ENCODE measurements at places on chromosomes 3 and 15. TPM values are rescaled to one million over a fixed set of nuclear protein-coding genes. Genes with fewer than 3 reads are reported as not detected.

GRCh38 chr3:127589600-127590281, 792 bp downstream of the TPRA1 start:
- DNase-seq, result peak; percentile 7
- H3K27me3 ChIP-seq, result no peaks in the 10 kb centered on the region
- H3K4me3 ChIP-seq, result peak overlapping the region; percentile 97
- peaks cover 38% of the 10 kb centered on the region for H3K4me1 ChIP-seq
- H3K36me3 ChIP-seq, result no peaks in the 10 kb centered on the region

GRCh38 chr15:60009124-60009960, 5.2 kb downstream of the FOXB1 start:
- H3K4me3 ChIP-seq, result no peak overlapping the region
- no peak overlapping the region for H3K27ac ChIP-seq
- H3K4me1 ChIP-seq, result peaks cover 29% of the 10 kb centered on the region

The TRPM1 gene
- polyA plus RNA-seq, result not detected

- no peaks in the 10 kb centered on the region for H3K36me3 ChIP-seq
- peaks cover 87% of the 10 kb centered on the region for H3K27me3 ChIP-seq
- DNase-seq, result peak; percentile 24
- H3K4me3 ChIP-seq, result peak overlapping the region; percentile 51
- H3K4me1 ChIP-seq, result peaks cover 21% of the 10 kb centered on the region
- no peak overlapping the region for H3K27ac ChIP-seq
Measured at GRCh38 chr15:59997070-59997701, 6.9 kb upstream of the FOXB1 start.

The CFAP92 gene
- not detected for polyA plus RNA-seq

GRCh38 chr3:147640781-147641180, 231.6 kb downstream of the ZIC1 start:
- no peaks in the 10 kb centered on the region for H3K36me3 ChIP-seq
- H3K27ac ChIP-seq, result no peak overlapping the region
- no peaks in the 10 kb centered on the region for H3K4me1 ChIP-seq
- H3K27me3 ChIP-seq, result no peaks in the 10 kb centered on the region

DNA sequence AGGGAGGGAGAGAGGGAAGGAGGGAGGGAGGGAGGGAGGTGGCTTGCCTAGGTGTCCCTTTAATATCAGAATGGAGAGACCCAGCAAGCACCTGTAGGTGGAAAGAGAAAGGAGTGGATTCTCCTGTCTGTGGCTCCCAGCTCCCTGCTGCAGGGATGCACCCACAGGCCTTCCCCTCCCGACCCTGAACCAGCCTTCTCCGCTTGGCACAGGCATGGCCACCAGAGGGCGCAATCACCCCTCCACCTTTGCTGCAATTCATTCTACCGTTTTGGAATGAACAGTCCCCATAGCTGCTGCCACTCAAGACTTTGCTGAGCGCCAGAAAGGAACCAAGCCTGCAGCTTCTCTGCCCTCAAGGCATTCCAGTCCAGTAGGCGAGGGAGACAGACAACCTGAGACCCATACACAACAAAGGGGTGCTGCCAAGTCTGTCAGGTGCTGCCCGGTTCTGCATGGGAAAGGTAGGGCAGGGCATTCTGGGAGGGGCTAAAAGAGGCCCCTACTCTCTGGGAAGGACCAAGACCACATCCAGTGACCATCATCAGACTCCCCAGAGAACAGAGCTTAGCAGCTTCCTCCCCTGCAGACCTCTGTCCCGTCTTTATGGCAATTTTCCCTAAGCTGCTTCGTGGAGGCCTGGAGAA, 4.9 kb downstream of the TLR9 start:
- peak; percentile 76 for DNase-seq
- H3K27me3 ChIP-seq, result no peaks in the 10 kb centered on the region
- peak overlapping the region; percentile 40 for H3K27ac ChIP-seq

The ITPKA gene
- not detected for polyA plus RNA-seq

GRCh38 chr3:70273492-70273891, 38.9 kb downstream of the MDFIC2 start:
- H3K27ac ChIP-seq, result no peak overlapping the region
- H3K36me3 ChIP-seq, result no peaks in the 10 kb centered on the region

GRCh38 chr3:160390565-160391138, 8.4 kb downstream of the IFT80 start:
- H3K4me3 ChIP-seq, result no peak overlapping the region
- H3K27ac ChIP-seq, result no peak overlapping the region
- H3K27me3 ChIP-seq, result peaks cover 2% of the 10 kb centered on the region
- no peak for DNase-seq

The RPUSD2 gene
- 21.2 TPM for polyA plus RNA-seq

GRCh38 chr3:11053926-11054503, 61.5 kb downstream of the SLC6A1 start:
- H3K27ac ChIP-seq, result no peak overlapping the region
- no peaks in the 10 kb centered on the region for H3K4me1 ChIP-seq
- peaks cover 6% of the 10 kb centered on the region for H3K27me3 ChIP-seq
- no peak overlapping the region for H3K4me3 ChIP-seq

DNA sequence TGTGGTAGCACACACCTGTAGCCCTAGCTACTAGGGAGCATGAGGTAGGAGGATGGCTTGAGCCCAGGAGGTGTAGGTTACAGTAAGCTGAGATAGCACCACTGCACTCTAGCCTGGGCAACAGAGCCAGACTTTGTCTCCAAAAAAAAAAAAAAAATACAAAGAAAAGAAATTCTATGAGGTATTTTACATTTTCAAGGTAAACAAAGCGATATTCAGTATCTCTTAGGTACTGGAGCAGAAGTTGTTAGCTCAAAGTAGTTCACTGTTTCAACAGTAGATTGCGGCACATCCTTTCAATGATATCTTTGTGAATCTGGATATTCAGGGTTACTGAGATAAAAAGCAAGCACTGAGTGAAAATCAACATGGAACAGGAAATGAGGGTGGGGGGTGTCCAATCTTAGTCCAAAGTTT, 318.5 kb downstream of the ZNF621 start:
- no peak for DNase-seq
- H3K27me3 ChIP-seq, result no peaks in the 10 kb centered on the region
- H3K4me3 ChIP-seq, result no peak overlapping the region
- no peaks in the 10 kb centered on the region for H3K4me1 ChIP-seq
- no peak overlapping the region for H3K27ac ChIP-seq
- H3K36me3 ChIP-seq, result no peaks in the 10 kb centered on the region

- peaks cover 4% of the 10 kb centered on the region for H3K27me3 ChIP-seq
- H3K27ac ChIP-seq, result peak overlapping the region; percentile 88
- peaks cover 23% of the 10 kb centered on the region for H3K36me3 ChIP-seq
- peak overlapping the region; percentile 81 for H3K4me3 ChIP-seq
- peaks cover 76% of the 10 kb centered on the region for H3K4me1 ChIP-seq
Measured at GRCh38 chr3:48931944-48932580, 13.4 kb downstream of the ARIH2 start.

DNA sequence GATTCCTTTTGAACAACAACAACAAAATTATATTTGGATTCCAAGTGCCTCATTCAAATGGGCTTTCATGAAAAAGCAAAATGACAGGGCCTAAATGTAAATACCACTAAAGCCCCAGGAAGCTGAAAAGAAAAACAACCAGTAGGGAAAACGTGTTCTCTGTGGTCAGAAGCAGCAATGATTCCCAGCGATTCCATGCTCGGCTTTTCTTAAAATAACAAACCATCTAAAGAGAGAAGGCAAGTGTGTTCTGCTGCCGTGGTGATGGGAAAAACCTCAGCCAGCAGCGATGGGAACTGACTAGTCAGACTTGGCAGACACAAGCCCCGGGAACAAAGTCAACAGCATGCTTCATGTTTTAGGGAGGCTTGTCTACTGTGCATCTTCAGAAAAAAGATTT, 153.6 kb downstream of the TNIK start:
- no peak for DNase-seq
- H3K27ac ChIP-seq, result no peak overlapping the region
- H3K27me3 ChIP-seq, result peaks cover 6% of the 10 kb centered on the region
- H3K4me1 ChIP-seq, result peaks cover 74% of the 10 kb centered on the region

DNA sequence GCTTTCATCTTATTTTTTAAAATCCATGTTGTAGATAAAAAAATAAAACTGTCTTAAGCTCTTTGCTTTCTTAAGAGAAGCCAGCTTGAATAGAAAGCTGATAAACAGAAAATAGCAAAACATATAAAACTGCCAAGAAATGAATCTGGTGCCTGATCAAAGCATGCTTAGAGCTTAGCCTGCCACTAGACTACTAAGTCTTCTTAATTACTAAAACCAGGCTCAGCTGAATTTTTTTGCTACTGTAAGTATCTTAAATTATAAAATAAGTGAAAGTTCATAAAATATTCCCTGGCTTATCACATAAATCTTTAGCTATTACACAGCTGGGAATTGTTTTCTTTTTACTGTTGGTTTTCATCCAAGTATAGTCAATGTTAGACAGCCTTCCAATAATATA, 803.9 kb downstream of the DIPK2A start:
- no peaks in the 10 kb centered on the region for H3K36me3 ChIP-seq
- no peak for DNase-seq
- no peaks in the 10 kb centered on the region for H3K4me1 ChIP-seq
- no peak overlapping the region for H3K4me3 ChIP-seq

- H3K36me3 ChIP-seq, result no peaks in the 10 kb centered on the region
- no peak overlapping the region for H3K27ac ChIP-seq
- no peak overlapping the region for H3K4me3 ChIP-seq
- H3K4me1 ChIP-seq, result no peaks in the 10 kb centered on the region
- no peaks in the 10 kb centered on the region for H3K27me3 ChIP-seq
Measured at GRCh38 chr3:97010881-97011657, 196.7 kb downstream of the EPHA6 start.

- peak overlapping the region; percentile 96 for H3K4me3 ChIP-seq
- H3K4me1 ChIP-seq, result peaks cover 47% of the 10 kb centered on the region
- H3K36me3 ChIP-seq, result peaks cover 6% of the 10 kb centered on the region
- H3K27me3 ChIP-seq, result peaks cover 10% of the 10 kb centered on the region
Measured at GRCh38 chr3:160566499-160566898, 1.1 kb upstream of the KPNA4 start.

The CASR gene
- not detected for polyA plus RNA-seq

The DAZL gene
- polyA plus RNA-seq, result not detected

- H3K4me1 ChIP-seq, result no peaks in the 10 kb centered on the region
- no peaks in the 10 kb centered on the region for H3K27me3 ChIP-seq
- no peak for DNase-seq
- peaks cover 37% of the 10 kb centered on the region for H3K36me3 ChIP-seq
- H3K27ac ChIP-seq, result no peak overlapping the region
Measured at GRCh38 chr15:65576664-65577063, 34.3 kb downstream of the INTS14 start.

- DNase-seq, result no peak
- H3K27ac ChIP-seq, result no peak overlapping the region
- no peaks in the 10 kb centered on the region for H3K4me1 ChIP-seq
- no peaks in the 10 kb centered on the region for H3K27me3 ChIP-seq
- no peak overlapping the region for H3K4me3 ChIP-seq
Measured at GRCh38 chr3:150132101-150132749, 161.5 kb upstream of the PFN2 start.

- no peak for DNase-seq
- no peaks in the 10 kb centered on the region for H3K36me3 ChIP-seq
- H3K4me3 ChIP-seq, result no peak overlapping the region
Measured at GRCh38 chr3:2861920-2862319, 248.3 kb downstream of the IL5RA start.

GRCh38 chr3:124078953-124079911, 87.3 kb upstream of the ROPN1 start:
- no peaks in the 10 kb centered on the region for H3K36me3 ChIP-seq
- H3K27me3 ChIP-seq, result peaks cover 7% of the 10 kb centered on the region
- H3K27ac ChIP-seq, result no peak overlapping the region
- peak; percentile 1 for DNase-seq

- DNase-seq, result no peak
- peaks cover 17% of the 10 kb centered on the region for H3K36me3 ChIP-seq
- H3K4me3 ChIP-seq, result no peak overlapping the region
Measured at GRCh38 chr15:76936671-76937070, 5.1 kb downstream of the RCN2 start.

- H3K27ac ChIP-seq, result no peak overlapping the region
- DNase-seq, result no peak
- H3K4me1 ChIP-seq, result no peaks in the 10 kb centered on the region
- no peaks in the 10 kb centered on the region for H3K27me3 ChIP-seq
- H3K4me3 ChIP-seq, result no peak overlapping the region
Measured at GRCh38 chr3:98972155-98972554, 70.7 kb upstream of the DCBLD2 start.

DNA sequence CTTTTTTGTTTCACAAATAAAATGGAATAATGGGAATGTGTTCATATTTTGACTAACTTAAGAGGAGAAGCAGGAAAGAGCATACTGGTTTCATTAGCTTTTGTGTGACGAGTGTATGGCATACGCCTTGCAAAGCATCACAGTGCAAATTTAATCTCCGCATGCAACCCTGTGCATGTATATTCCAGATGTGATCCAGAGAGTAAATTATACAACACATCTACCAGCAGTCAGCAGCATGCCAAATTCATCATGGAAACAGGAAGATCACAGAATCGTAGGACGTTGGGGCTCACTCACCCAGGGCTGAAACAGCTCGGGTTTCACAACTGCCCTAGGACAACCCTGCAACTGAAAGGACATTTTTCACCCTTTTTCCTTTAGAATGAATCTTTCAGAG, 53.4 kb downstream of the ADAMTS9 start:
- H3K27ac ChIP-seq, result no peak overlapping the region
- peaks cover 2% of the 10 kb centered on the region for H3K27me3 ChIP-seq
- no peak for DNase-seq
- H3K36me3 ChIP-seq, result no peaks in the 10 kb centered on the region
- H3K4me1 ChIP-seq, result no peaks in the 10 kb centered on the region
- H3K4me3 ChIP-seq, result no peak overlapping the region

DNA sequence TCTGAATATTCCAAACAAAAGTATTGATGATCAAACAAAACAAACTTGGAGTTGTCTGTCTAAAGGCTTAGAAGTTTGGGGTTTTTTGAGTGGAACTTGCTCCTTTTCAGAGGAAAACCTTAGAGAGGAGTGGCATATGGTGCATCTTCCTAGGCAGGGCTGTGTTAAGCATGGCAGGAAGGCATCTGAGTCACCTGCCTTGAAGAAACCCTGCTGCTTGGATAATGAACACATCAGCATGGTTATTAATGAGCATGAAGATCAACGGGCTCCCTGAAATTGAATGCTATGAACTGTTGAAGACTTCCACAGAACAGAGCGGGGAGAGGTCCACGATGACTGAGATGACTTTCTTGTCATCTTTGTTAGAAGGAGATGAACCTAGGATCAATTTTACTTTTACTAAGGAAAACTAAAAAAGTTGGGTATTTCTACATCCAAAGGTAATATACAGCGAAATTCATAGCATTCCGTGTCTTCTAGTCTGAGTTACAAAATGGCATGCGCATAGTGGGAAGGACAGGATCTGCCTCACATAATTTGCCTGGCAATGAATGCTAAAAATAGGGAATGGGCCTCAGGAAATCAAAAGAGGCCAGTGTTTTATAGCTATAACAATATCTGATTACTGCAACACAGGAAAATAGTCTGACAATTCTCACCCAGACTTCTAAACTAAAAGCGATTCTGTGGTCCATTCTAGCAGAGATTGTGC, 11.6 kb upstream of the TMED3 start:
- H3K36me3 ChIP-seq, result no peaks in the 10 kb centered on the region
- H3K4me3 ChIP-seq, result no peak overlapping the region
- no peak for DNase-seq
- H3K27me3 ChIP-seq, result peaks cover 3% of the 10 kb centered on the region
- no peak overlapping the region for H3K27ac ChIP-seq
- H3K4me1 ChIP-seq, result no peaks in the 10 kb centered on the region

The P2RY14 gene
- 1.5 TPM for polyA plus RNA-seq

GRCh38 chr3:113736548-113737089, 9.4 kb downstream of the NAA50 start:
- DNase-seq, result peak; percentile 66
- no peaks in the 10 kb centered on the region for H3K36me3 ChIP-seq
- H3K4me1 ChIP-seq, result peaks cover 31% of the 10 kb centered on the region
- peak overlapping the region; percentile 88 for H3K27ac ChIP-seq
- no peaks in the 10 kb centered on the region for H3K27me3 ChIP-seq
- H3K4me3 ChIP-seq, result no peak overlapping the region

- no peak overlapping the region for H3K4me3 ChIP-seq
- H3K4me1 ChIP-seq, result peaks cover 47% of the 10 kb centered on the region
- no peak for DNase-seq
- no peaks in the 10 kb centered on the region for H3K27me3 ChIP-seq
Measured at GRCh38 chr3:160929595-160929994, 173.6 kb downstream of the PPM1L start.

The GP5 gene
- polyA plus RNA-seq, result 0.20 TPM
